ENCODE measurements at places on chromosomes 5 and 9. TPM values are rescaled to one million over a fixed set of nuclear protein-coding genes. Genes with fewer than 3 reads are reported as not detected.

GRCh38 chr9:5950261-5950660 is 59.6 kb downstream of the MLANA start:
- DNase-seq, result no peak
- H3K27ac ChIP-seq, result no peak overlapping the region
- H3K27me3 ChIP-seq, result no peaks in the 10 kb centered on the region
- H3K4me1 ChIP-seq, result peaks cover 14% of the 10 kb centered on the region
- H3K36me3 ChIP-seq, result peaks cover 2% of the 10 kb centered on the region
- no peak overlapping the region for H3K4me3 ChIP-seq

DNA sequence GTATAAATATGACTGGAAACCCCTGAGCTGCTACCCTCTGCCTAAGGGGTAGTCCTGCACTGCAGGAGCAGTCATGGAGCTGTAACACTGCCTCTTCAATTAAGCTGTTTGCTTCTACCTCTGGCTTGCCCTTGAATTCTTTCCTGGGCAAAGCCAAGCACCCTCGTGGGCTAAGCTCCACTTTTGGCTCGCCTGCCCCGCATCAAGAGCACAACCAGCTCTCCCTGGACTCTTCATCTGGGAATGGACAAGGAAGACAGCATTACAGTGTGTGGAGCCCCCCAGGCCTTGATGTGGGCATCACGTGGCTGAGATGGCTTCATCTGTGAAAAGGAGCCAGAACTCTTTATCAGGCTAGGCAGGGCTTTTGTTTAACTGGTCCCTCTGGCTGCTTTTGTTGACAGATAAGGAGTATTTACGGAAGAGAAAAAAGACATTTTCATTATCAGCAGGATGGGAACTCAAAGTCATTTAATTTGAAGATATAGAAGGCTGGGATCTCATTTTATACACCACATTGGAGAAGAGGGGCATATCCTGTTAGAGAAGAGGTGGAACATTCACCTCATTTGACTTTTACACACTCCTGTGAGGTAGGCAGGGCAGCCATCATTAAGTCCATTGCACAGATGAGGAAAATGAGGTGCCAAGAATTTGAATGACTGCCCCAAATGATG is 137.8 kb downstream of the SEMA6A start:
- H3K36me3 ChIP-seq, result no peaks in the 10 kb centered on the region
- no peak for DNase-seq
- H3K27me3 ChIP-seq, result no peaks in the 10 kb centered on the region
- H3K4me1 ChIP-seq, result no peaks in the 10 kb centered on the region

DNA sequence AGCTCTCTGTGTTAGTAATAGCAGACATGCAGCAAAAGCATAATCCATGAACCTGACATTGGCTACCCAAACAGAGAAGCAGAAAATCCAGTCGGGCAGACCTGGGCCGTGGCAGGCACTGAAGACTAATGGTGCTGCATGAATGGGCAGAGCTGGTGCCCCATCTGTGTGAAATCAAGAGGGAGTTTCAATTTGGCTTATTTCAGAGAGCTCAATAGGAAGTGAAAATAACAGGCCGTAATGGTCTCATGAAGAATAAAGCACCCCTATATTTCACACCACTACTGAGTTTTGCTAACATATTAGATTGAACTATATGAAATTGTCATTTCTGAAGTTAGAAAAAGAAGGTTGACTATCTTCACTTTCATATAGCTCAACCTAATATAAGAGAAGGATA is 149.7 kb downstream of the ENC1 start:
- DNase-seq, result no peak
- H3K4me3 ChIP-seq, result no peak overlapping the region
- H3K27me3 ChIP-seq, result peaks cover 17% of the 10 kb centered on the region
- H3K4me1 ChIP-seq, result no peaks in the 10 kb centered on the region
- no peak overlapping the region for H3K27ac ChIP-seq

- H3K27ac ChIP-seq, result no peak overlapping the region
- no peaks in the 10 kb centered on the region for H3K27me3 ChIP-seq
- no peaks in the 10 kb centered on the region for H3K36me3 ChIP-seq
- DNase-seq, result no peak
- peaks cover 6% of the 10 kb centered on the region for H3K4me1 ChIP-seq
Measured at GRCh38 chr5:138946241-138946623, 71.1 kb upstream of the LRRTM2 start.

DNA sequence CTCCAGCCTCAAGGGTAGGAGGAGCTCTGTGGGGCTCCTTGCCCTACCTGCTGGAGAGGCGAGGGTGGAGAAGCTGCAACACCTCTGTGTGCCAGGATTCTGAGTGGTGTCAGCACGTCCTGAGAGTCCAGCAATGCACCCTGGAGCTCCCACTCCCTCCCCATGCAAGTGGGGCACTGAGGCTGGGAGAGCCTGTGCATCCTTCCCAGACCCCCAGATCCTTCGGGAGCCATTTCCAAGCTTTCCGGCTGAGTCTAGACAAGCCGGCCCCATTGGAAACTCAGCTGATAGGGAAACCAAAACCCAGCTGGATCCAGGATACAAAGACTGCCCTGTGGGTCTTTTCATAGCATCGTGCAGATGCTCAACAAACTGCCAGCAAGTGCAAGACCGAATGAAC is 1.8 kb downstream of the FAM163B start:
- H3K27me3 ChIP-seq, result peaks cover 22% of the 10 kb centered on the region
- H3K4me1 ChIP-seq, result no peaks in the 10 kb centered on the region
- no peak overlapping the region for H3K4me3 ChIP-seq
- H3K27ac ChIP-seq, result no peak overlapping the region

DNA sequence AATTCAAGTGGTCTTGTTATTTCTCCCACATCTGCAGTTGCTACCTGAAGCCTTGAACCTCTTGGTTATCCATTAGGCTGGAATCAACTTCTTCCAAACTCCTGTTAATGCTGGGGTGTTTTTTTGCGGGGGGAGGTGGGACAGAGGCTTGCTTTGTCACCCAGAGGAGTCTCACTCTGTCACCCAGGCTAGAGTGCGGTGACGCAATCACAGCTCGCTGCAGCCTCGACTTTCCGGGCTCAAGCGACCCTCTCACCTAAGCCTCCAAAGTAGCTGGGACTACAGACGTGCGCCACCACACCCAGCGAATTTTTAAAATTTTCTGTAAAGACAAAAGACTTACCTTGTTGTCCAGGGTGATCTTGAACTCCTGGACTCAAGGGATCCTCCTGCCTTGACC is 4.4 kb downstream of the SCGB3A1 start:
- H3K27ac ChIP-seq, result no peak overlapping the region
- no peak overlapping the region for H3K4me3 ChIP-seq
- no peaks in the 10 kb centered on the region for H3K4me1 ChIP-seq
- no peaks in the 10 kb centered on the region for H3K36me3 ChIP-seq
- peaks cover 23% of the 10 kb centered on the region for H3K27me3 ChIP-seq

DNA sequence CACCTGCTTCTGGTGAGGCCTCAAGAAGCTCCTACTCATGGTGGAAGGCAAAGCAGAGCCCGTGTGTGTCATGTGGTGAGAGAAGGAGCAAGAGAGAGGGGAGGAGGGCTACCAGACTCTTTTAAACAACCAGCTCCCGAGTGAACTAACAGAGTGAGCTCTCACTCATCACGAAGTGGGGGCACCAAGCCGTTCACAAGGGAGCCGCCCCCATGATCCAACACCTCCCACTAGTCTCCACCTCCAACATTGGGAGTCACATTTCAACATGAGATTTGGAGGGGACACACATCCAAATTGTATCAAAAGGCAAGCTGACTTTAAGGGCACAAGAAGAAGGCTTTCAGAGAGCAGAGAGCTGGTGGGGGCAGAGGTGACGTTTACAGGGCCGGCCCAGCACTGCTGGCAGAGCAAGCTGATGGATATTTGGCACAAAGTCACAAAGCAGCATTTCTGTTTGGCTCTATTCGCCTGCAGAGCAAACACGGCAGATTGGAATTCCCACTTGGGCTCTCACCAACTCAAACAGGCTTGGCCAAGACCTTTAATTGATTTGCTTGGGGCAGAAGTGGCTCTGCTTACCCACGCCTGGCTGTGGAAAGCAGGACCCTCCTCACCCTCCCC is 20.0 kb downstream of the PITX1 start:
- no peaks in the 10 kb centered on the region for H3K36me3 ChIP-seq
- no peak overlapping the region for H3K4me3 ChIP-seq
- H3K27me3 ChIP-seq, result peaks cover 2% of the 10 kb centered on the region
- H3K4me1 ChIP-seq, result no peaks in the 10 kb centered on the region

GRCh38 chr5:122933956-122934355 is 88.5 kb downstream of the SNX24 start:
- no peaks in the 10 kb centered on the region for H3K4me1 ChIP-seq
- no peaks in the 10 kb centered on the region for H3K36me3 ChIP-seq
- DNase-seq, result no peak
- H3K4me3 ChIP-seq, result no peak overlapping the region
- no peak overlapping the region for H3K27ac ChIP-seq
- H3K27me3 ChIP-seq, result peaks cover 4% of the 10 kb centered on the region

DNA sequence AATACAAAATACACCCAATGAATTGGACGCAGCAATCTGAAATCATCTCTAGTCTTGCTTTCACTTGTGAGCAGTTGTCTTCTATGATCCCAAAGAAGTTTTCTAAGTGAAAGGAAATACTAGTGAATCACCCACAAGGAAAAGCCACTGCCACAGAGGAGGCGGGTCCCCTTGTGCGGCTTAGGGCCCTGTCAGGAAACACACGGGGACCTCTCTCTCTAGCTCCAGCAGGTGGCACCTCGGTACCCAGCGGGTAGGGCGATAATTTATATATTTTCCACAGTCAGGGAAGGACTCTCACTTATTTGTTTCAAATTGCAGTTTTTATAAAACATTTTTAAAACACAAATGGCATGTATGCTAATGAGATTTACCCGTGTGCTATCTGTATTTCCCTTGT is 417.1 kb downstream of the KDM4C start:
- H3K27ac ChIP-seq, result no peak overlapping the region
- H3K4me1 ChIP-seq, result peaks cover 19% of the 10 kb centered on the region
- peaks cover 33% of the 10 kb centered on the region for H3K36me3 ChIP-seq
- H3K27me3 ChIP-seq, result no peaks in the 10 kb centered on the region
- no peak overlapping the region for H3K4me3 ChIP-seq
- DNase-seq, result no peak

DNA sequence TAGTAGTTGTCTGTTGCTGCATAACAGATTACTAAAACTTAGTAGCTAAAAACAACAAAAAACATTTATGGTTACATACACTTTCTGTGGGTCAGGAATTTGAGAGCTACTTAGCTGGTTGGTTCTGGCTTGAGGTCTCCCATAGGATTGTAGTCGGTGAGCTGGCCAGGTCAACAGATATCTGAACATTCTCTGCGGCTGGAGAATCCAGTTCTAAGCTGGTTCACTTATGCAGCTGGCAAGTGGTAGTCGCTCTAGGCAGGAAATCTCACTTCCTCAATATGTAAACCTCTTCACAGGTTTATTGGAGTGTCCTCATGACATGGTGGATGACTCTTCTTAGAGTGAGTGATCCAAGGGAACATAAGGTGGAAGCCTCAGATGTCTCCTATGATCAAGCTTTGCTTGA is 65.7 kb upstream of the TNFAIP8 start:
- peaks cover 73% of the 10 kb centered on the region for H3K4me1 ChIP-seq
- H3K4me3 ChIP-seq, result peak overlapping the region; percentile 78
- H3K36me3 ChIP-seq, result peaks cover 35% of the 10 kb centered on the region
- peak overlapping the region; percentile 93 for H3K27ac ChIP-seq
- peak; percentile 72 for DNase-seq

- no peak overlapping the region for H3K27ac ChIP-seq
- no peaks in the 10 kb centered on the region for H3K4me1 ChIP-seq
- no peaks in the 10 kb centered on the region for H3K36me3 ChIP-seq
- no peaks in the 10 kb centered on the region for H3K27me3 ChIP-seq
- no peak overlapping the region for H3K4me3 ChIP-seq
- no peak for DNase-seq
Measured at GRCh38 chr9:1522219-1522767, 472.1 kb downstream of the DMRT2 start.

DNA sequence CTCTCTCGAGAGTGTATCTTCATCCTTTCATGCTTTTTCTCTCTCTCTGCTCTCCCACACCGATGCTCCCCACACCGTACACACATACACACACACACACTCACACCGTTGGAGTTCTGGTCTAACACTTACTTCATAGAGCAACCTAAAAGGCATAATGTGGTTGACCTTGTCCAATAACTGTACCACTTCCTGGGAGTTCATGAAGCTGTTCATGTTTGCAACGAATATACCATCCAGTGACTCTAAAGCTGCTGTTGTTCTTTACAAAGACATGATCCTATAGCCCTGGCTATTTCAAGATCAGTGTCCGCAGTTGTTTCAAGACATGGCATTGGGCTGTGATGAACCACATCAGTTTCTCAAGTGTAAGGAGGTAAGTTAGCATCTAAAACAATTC is 10.0 kb downstream of the MEF2C start:
- no peaks in the 10 kb centered on the region for H3K4me1 ChIP-seq
- H3K27ac ChIP-seq, result no peak overlapping the region
- DNase-seq, result no peak
- H3K36me3 ChIP-seq, result no peaks in the 10 kb centered on the region

DNA sequence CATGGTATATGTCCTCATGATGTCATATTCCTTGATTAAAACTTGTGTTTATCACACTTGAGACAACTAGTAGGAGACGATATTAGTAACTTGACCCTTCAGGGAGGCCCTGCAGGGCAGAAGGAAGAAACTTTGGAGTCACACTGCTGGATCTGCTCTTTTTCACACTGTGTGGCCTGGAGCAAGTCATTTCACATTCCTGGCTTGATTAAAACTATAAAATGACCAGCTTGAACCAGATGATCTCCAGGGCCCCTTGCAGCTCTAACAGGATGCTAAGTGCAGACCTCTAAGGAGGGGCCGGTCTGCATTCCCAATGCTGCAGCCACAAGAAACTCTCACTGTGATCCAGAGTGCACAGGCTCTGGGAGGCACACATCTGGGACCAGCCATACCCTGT is 146.4 kb upstream of the ZNF366 start:
- H3K4me1 ChIP-seq, result no peaks in the 10 kb centered on the region
- no peak overlapping the region for H3K4me3 ChIP-seq
- no peaks in the 10 kb centered on the region for H3K27me3 ChIP-seq
- H3K27ac ChIP-seq, result no peak overlapping the region

DNA sequence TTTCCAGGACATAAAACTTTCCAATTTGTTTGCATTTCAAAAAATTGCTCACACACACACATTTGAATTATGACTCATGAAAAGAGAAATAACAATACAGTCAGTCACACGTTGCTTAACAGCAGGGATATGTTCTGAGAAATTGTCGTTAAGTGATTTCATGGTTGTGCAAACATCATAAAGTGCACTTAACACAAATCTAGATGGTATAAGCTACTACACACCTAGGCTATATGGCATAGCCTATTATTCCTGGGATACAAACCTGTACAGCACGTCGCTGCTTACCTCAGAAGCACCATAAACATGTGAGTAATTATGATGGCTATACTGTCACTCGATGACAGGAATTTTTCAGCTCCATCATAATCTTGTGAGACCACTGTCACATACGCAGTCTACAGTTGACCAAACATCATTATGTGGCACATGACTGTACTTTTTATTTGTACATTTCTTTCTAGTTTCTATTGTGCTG is 378.2 kb downstream of the ACTL7B start:
- no peak overlapping the region for H3K27ac ChIP-seq
- no peaks in the 10 kb centered on the region for H3K36me3 ChIP-seq
- no peak for DNase-seq
- no peaks in the 10 kb centered on the region for H3K4me1 ChIP-seq
- H3K27me3 ChIP-seq, result no peaks in the 10 kb centered on the region

The SYK gene
- total RNA-seq, result 0.05 TPM

The CDX1 gene
- total RNA-seq, result not detected

The NEURL1B gene
- total RNA-seq, result 0.05 TPM

The N4BP3 gene
- 3.3 TPM for total RNA-seq

The GGTA1 gene
- total RNA-seq, result not detected

The RAB3C gene
- total RNA-seq, result not detected

The RETREG1 gene
- 21.5 TPM for total RNA-seq

The EXOC3 gene
- total RNA-seq, result 67.2 TPM

The SMIM33 gene
- total RNA-seq, result 0.37 TPM

The CDC20B gene
- total RNA-seq, result not detected

The PLAC8L1 gene
- 0.57 TPM for total RNA-seq

The ELL2 gene
- 103 TPM for total RNA-seq
